ENCODE measurements at places on chromosomes 16 and 17. TPM values are rescaled to one million over a fixed set of nuclear protein-coding genes. Genes with fewer than 3 reads are reported as not detected.

DNA sequence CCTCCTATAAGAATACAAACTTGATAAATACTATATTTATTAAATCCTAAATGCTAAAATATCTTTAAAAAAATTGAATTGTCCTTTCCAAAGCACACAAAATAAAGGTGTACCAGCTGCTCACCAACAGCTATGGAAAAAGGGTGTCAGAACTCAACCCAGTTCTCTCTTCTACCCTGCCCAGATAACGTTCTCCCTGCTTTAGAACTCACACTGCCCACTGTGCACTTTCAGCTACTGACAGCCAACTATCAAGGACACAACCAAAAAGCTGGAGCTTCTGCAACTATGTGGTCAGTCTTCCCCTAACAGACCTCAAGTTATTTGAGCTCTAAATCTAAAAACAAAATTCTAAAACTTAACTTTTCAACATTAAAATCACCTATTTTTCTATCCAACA lies 13.7 kb downstream of the AP1G1 start:
- no peak for DNase-seq

DNA sequence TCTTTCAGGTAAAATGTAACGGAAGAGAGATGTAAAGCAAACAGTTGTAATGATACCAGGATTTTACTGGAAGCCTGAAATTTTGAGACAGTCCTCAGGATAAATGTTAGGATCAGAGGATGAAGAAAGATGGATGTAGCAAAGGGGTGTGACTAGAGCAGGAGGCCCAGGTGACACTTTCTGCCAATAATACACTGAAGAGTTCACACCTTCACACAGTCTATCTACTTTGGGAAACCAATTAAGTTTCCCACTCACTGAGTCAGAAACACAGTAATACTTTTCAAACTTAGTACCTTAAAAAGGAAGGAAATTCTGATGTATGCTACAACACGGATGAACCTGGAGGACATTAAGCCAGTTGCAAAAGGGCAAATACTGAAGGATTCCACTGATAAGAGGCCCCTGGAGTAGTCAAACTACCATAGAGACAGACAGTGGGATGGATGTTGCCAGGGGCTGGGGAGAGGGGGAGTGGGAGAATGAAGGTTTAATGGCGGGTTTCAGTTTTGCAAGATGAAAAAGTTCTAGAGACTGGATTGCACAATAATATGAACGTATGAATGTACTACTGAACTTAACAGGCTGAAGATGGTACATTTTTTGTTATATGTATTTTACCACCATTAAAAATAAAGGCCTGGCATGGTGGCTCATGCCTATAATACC lies 62.3 kb downstream of the CYTH1 start:
- DNase-seq, result no peak

DNA sequence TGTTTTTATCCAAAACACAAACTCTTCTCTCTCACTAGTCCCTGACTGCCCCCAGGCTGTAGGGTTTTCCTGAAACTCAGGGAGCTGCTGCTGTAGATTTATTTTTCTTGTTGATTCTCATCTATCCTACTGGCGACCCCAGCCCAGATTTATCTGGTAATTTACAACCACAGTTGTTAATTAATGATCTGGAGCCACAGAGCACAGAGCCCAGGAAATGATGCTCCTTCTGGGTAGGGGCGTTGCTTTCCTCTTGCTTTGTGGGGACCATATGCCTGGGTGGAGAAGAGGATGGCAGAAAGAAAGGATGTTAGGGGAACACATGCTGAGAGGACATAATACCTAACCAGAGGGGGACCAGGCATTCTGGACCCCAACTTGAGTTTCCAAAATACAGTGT lies 7.4 kb upstream of the ETV4 start:
- no peak for DNase-seq

- DNase-seq, result no peak
Measured at GRCh38 chr16:87701505-87701921, 64.3 kb downstream of the KLHDC4 start.

GRCh38 chr16:56355221-56355620 lies 70.1 kb downstream of the AMFR start:
- no peak for DNase-seq

Gene CDH15
- 0.51 TPM for total RNA-seq

Measured in Caki2 (cell line).